KG1 (cell line): ENCODE measurements at places on chromosomes 2 and 18.

- DNase-seq: no peak
Measured at GRCh38 chr2:212677466-212677865, 138.9 kb upstream of the ERBB4 start.

- no peak for DNase-seq
Measured at GRCh38 chr2:109171444-109172334, 42.7 kb downstream of the SH3RF3 start.

DNA sequence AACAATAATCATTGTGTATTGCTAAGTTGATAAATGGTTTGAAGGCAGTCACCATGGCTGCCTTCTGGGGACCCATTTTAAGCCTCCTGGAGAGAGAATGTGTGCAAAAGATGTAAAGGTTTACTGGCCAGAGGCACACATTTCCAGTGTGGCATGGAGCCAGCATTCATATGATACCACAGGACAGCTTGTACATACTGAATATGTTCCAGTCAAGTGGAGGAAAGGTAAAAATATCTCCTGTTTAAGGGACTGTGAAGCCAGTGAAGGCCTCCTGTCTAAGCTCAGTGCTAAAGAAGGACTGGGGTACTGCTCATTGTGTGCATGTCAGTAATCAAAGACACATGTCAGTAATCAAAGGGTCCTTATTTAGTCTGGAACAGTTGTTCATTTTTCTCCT is 119.2 kb downstream of the BABAM2 start:
- no peak for DNase-seq

DNA sequence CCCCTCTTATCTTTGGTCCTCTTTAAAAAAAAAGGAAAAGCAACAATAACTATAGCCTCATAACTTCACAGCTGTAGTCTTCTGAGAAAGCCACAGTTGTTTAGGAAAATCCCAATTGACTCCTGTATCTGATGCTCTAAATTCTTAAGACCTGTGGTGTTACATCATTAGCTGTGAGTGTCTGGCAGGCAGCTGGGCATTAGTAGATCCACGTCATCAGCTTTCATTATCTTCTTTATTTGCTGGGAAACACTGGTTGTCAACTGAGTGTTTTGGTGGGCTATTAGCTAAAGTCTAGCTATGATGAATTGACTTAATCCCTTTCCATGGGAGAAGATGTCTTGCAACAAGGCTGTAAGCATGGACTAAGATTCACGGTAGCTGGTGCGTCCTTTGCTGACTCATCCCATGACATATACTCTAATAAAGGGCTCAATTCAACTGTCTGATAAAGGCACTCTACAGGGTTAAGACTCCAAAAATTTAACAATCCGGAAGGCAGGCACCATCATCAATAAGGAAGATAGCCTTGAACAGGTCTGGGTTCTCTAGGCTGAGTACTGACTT is 517.2 kb downstream of the PLCL1 start:
- DNase-seq: no peak

DNA sequence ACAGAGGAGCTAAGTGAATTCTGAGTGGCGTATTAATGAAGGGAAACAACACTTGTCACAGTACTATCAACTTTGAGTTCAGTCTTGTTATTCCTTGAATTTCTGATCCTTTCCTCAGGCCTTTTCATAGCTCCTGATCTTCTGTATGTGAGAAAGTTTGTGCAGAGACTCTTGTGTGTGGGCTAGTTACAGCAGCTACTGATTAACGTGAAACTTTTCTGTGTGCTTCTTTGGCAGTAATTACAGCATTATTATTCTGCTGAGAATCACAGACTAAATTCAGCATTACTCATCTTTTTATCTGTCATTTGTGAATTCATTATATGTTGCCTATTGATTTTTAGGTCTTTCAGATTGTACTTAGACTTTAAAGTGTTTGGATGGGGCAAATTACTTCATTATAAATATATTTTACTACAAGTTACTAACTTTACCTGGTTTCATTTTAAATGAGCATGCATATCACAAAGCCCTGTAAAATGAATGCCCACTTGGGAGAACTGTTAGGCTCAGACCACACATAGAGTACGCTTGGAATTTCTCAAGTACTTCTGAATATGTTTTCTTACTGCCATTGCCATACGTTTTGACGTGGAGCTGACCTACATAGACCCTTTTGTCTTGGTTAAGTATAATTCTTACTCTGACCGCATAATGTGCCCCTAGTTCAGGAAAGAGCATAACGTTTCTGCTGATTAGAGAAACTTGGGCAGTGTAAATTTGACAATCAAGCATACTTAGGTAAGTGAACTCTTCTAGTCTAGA is 36.2 kb downstream of the CREB1 start:
- no peak for DNase-seq

DNA sequence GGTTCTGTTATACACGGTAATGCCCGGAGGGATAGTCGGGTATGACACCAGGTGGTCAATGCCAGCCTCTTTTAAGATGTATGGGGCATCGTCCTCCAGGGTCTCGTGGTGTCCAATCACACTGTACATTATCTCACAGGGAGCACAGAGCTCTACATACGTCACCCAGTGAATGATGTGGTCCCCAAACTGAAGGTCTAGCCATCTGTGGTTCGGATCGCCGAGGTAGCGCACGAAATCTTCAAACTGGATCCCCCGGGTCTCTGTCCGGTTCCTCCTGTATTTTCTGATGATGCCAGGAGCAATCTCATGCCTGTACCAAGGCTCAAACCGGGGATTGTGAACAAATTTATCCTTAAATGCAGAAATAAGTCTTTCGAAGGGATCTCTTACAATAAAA is 24.1 kb downstream of the CHST10 start:
- no peak for DNase-seq

DNA sequence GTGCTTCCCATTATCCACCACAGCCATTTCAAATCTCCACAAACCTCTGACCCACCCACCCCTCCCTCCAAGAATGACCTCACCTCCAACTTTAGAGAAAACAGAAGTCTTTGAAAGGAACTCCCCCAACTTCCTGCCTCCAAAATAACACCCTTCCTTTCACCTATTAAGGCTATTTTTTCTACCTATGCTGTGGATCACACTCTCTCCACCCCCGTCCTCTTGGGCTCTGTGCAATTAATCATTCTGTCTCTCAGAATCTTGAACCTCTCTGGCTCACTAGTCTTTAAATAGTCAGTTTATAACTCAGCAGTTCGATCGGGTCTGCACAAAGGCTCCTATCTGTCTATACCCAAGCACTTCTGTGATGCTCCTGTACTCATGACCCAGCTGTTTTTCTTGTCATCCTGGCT is 37.3 kb upstream of the XPO1 start:
- DNase-seq: no peak

GRCh38 chr2:41199334-41199733 is 747.4 kb upstream of the SLC8A1 start:
- no peak for DNase-seq

GRCh38 chr2:105840933-105841332 is 96.2 kb downstream of the NCK2 start:
- no peak for DNase-seq

DNA sequence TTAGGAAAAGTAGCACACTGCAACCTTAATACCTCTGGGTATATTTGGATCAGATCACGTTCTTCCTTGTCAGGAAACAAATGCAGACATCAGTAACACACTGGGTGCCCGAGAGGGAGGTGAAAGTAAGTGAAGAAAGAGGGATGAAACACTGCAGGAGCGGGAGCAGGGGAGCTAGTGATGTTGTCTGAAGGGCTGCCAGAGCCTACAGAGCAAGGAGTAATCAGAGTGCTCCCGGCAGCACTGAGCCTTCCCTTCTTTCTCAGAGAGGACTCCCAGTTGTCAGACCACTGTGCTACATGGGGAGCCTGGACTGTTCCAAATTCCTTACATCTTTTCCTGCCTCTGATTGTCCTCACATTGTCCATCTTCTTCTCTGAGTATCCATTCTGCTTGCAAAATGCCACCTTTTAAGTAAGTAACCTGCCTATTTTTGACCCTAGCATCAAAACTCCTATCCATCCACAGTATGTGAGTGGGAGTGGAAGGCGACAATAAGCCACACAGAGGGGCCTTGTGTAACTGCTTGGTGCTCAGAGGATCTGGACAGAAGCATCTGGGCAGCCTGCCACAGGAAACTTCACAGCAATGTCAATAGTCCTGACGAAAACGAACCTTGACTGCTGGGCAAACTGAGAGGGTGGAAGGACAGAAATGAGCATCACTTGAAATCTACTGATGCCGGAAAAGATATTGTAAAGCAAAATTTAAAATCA is 10.8 kb upstream of the NAB1 start:
- no peak for DNase-seq

- no peak for DNase-seq
Measured at GRCh38 chr2:1593371-1594122, 150.8 kb downstream of the PXDN start.

- peak; percentile 71 for DNase-seq
Measured at GRCh38 chr2:172282944-172283343, 144.4 kb upstream of the ITGA6 start.

- no peak for DNase-seq
Measured at GRCh38 chr18:28176948-28177827, at the start of gene CDH2. Gene CDH2 (minus strand): TSS chr18:28177130. CDS start chr18:28177022, 108 bp downstream.

DNA sequence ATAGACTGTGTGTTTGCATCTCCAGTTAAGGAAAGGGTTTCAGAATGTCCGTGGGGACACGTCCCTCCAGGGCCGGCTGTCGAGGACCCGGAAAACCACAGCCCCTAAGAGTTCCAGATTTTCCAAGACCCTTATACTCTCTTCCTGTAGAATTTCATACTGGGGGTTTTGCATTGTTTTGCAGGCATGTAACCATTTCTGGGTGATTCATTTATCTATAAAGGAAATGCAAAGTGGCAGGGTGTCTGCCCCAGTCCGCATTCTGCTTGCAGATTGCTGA is 8.5 kb downstream of the SP9 start:
- DNase-seq: no peak

DNA sequence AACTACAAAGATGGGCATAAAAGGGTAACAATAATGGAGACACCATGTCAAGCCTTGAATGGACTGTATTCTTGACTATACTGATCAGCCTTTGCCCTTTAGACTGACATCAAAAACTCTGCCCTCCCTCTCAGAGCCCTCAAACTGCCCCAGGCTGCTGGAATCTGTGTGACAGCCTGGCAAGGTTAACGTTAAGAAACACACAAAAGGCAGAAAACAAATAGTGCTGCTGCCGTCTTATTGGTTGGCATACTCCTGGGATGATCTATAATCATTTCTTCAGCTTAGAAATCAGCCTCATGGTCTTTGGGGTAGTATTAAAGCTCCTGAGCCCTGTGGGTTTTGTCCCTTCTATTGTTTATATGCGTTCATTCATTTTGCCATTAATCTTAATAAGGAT is 338.0 kb downstream of the DCC start:
- DNase-seq: no peak

GRCh38 chr2:206241736-206242135 is 32.7 kb upstream of the ZDBF2 start:
- no peak for DNase-seq

GRCh38 chr2:54579682-54580620 is 123.8 kb downstream of the SPTBN1 start:
- DNase-seq: peak; percentile 78

- no peak for DNase-seq
Measured at GRCh38 chr2:7725171-7725849, 808.1 kb downstream of the RNF144A start.

GRCh38 chr18:46502444-46502843 is 154.6 kb downstream of the LOXHD1 start:
- no peak for DNase-seq

DNA sequence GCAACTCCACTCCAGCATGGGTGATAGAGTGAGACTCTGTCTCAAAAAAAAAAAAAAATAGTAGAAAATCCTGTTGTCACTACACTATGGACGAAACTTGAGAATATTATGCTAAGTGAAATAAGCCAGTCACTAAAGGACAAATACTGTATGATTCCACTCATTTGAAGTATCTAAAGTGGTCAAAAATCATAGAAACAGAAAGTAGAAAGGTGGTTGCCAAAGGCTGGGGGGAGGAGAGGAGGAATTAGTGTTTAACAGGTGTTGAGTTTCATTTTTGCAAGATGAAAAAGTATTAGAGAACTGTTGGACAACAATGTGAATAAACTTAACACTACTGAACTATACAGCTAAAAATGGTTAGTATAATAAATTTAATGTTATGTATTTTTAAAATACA is 18.8 kb upstream of the RMP24 start:
- DNase-seq: no peak

DNA sequence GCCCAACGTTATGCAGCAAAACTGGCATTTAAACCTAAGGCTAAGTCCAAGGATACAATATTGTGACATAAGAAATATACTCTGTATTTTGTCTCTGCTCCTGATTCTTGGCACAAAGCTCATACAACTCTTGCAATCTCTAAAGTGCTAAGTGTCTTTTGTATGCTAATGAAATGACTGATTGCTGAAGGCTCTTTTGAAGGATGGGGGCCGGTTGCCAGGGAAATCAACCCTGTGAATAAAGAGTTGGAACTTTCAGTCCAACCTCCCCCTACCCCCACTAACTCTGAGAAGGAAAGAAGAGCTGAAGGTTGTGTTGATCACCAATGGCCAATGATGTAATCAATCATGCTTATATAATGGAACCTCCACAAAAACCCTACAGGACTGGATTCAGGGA is 40.3 kb downstream of the SESTD1 start:
- no peak for DNase-seq

GRCh38 chr2:218292048-218293014 is at the start of gene TMBIM1:
Gene TMBIM1 (minus strand): TSS chr2:218292503. CDS start chr2:218282141, 10,362 bp downstream.
- DNase-seq: peak; percentile 53

DNA sequence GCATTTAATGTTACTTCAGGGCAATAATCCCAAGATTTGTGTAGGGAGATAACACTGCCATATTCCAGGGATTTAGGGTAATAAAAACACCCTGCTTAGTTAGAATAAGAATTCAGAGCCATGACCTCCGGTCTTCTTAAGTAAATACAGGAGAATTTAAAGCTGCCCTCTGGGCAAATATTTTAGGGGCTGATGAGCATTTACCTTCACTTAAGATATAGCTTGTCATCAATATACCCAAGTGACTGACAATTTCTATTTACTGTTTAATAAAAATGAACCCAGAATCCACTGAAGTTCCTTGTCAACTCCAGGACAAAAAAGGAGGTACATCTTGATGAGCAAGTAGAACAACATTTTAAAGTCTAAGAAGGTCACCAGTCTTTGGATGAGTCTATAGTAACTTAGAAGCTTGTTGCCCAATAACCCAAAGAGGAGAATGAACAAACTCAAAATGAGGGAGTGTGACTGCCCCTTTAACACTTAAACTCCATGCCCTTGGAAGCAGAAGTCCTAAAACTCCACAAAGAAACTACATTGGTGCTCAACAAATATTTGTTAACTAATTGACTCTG is 24.3 kb upstream of the IKZF2 start:
- no peak for DNase-seq
